ENCODE measurements at places on chromosomes 12 and 14.

DNA sequence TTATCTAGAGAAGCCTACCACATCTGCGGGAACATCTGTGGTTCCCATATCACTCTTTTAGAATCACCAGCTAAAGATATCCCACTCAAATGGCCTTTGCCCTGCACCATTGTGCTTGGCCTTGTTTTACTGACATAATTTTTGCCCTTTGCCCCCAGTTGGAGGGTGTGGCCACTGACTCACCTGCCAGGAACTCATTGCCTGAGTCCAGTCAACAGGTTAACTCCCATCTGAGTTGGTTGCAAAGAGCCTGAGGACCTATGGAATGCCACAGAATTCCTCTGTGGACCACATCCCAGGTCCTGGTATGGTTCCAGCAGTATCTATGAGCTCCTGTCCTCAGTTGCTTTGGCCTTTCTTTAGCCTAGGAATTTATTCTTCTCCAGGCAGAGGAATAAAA, 55.7 kb upstream of the PTGR2 start:
- no peak for DNase-seq

DNA sequence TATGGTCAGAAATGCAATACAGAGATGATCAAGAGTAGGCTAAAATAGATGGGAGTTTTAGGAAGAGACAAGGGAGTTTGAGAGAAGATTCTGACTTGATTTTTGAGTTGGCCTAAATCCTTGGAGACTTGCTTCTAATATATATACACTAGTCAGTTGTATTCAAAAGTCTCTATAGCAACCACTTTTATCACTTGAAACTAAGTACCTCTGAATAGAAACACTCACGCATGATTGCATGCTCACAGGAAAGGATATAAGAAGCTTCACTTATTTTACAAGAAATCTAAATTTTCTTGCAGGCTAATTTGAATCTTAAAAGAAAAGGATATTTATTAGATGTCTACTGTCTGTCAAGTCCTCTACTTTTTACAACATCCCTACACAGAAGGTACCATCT, 316.8 kb downstream of the SNAPC1 start:
- DNase-seq: no peak

DNA sequence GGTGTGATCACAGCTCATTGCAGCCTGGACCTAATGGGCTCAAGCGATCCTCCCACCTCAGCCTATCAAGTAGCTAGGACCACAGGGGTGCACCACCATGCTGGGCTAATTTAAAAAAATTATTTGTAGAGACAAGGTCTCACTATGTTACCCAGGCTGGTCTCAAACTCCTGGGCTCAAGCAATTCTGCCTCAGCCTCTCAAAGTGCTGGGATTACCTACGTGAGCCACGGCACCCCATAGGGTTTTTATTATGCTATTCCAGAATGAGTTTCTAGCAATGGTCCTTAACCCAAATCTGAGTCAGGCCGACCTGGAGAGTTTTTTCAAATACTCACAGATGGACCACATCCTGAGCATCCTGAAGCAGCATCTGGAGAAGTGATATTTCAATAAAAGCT, 159.8 kb downstream of the CPNE8 start:
- no peak for DNase-seq

- DNase-seq: no peak
These were observed 237.3 kb downstream of the CACNA1C start for GRCh38 chr12:2290091-2290490.

GRCh38 chr14:84555493-84555892, 974.5 kb upstream of the FLRT2 start:
- DNase-seq: no peak

DNA sequence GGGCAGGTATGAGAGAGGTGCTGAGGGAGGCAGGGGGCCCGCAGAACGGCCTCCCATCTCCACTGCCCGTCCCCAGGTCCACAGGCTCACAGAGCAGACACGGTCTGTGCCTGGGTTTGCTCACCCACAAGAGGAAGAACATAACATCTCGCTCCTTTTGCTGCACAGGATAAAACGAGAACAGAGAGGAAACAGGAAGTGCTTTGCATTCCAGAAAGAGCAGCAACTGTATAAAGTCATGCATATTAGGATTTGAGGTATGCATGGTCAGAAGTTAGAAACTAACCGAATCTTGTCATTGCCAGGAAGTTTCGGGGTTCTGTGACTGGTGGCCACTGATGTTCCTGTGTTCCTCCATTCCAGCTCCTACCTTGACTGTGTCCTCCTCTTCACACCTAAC, 25.0 kb downstream of the NTF3 start:
- DNase-seq: no peak

- DNase-seq: no peak
These were observed 580.9 kb downstream of the DIO2 start for GRCh38 chr14:79630288-79630960.

GRCh38 chr12:99984271-99985128, at the start of gene ANKS1B:
ANKS1B (minus strand) TSS chr12:99984936; CDS start chr12:99984237, 699 bp downstream.
- peak; percentile 51 for DNase-seq

DNA sequence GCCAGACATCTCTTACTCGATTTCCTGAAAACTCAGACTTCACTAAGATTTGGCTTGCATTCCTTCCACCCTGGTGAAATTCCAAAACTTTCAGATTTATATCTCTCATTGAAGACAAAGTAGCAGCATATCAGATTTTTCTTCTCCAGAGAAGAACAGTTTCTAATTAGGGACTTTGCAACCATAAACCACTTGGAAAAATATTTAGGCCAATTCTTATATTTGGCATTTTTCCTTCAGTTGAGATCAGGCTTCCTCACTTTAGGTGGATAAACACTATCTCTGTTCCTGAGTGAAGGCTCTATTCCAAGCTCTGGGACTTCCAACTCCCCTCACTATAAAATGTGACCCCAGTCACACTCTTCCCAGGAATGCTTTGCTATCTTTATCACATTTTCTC, 1434.3 kb upstream of the FLRT2 start:
- no peak for DNase-seq

DNA sequence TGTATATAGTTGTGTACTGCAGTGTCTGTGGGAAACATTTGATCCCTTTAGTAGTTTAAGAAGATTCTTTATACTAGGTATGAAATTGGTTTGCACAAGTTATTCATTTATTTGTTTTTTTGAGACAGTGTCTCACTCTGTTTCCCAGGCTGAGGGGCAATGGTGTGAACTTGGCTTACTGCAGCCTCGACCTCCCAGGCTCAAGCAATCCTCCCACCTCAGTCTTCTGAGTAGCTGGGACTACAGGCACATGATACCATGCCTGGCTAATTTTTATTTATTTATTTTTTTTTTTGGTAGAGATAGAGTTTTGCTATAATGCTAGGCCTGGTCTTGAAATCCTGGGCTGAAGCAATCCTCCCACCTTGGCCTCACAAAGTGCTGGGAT, 209.4 kb downstream of the RASSF9 start:
- no peak for DNase-seq

DNA sequence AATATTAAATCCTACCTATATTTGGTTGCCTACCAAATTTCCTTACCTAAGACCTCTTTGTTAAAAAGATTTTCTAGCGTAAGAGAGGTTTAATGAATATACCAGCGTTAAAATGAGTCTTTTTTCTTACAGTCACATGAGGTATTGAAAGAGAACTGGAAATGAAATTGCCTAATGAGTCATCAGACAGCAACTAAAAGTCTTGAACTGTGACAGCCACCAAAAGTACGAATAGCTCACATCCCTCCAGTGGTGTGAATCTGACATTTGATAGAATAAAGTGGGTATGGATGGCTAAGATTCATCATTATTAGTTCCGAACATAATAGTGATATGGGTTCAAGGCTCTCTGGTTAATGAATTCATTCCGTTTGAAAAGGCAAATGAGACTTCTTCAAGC, 1297.3 kb downstream of the AACS start:
- no peak for DNase-seq

DNA sequence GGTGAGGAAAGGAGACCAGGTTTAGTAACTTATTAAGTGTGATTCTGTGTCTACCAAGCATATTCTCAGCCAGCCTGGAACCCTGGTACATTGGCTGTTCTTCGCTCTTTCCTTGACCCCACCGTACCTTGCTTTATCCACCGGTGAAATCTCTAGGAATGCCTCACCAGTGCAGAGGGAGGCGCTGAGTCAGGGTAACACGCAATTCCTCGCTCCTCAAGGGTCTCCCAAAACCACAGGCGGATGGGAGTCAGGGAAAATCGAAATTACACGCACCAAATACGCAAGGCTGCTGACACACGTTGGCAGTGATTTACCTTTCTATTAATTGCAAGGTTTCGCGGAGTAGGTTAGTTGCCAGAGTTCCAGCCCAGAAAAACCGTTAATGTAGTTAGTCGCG, 845 bp downstream of the L3HYPDH start:
- no peak for DNase-seq

DNA sequence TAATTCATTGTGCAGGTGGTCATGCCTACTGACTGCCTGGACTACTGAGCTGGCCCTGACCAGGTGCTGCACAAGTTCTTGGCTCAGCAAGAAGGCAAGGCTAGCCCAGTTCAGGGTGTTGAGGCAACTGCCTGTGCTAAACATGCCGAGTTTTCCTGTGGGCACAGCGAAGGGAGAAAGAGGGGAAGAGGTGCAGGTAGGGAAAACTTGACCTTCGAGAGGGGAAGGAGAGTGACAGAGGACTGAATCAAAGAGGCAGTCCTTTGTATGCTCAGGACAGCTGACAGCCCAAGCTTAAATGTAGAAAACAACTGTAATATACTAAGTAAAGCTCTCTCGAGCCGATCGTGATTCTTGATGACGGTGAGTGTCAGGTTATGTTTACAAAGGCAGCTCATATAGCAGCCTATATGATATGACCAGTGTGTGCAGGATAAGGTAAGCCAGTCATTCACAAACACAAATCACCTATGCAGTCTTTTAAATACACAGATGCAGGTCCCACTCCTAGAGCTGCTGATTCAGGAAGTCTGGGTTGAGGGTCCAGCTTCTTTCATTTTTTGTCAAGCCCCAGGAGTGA, 2.6 kb downstream of the IRAK3 start:
- no peak for DNase-seq

GRCh38 chr14:91029456-91030217, 30.8 kb downstream of the RPS6KA5 start:
- DNase-seq: no peak

- no peak for DNase-seq
These were observed 19.1 kb upstream of the DNAH10 start for GRCh38 chr12:123743002-123743401.

- no peak for DNase-seq
These were observed 21.4 kb upstream of the TMEM106C start for GRCh38 chr12:47941871-47942613.

DNA sequence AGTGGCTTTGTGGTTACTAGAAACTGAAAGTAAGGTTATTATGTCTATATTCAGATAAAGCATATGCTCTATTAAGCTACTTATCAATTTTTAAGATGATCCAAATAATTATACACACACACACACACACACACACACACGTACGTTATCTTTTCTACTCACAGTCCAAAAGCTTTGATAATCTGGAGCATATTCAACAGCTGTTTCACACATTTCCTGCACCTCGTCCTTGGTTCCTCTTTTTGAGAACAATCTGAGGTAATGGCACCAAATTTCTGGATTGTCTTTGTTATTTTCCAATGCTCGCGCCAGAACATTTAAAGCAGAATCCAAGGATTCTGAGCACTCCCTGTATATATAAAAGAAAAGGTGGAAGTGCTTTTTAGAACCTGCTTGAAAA, 37.5 kb downstream of the ZFC3H1 start:
- DNase-seq: no peak

GRCh38 chr12:81010641-81011040, 67.2 kb upstream of the ACSS3 start:
- no peak for DNase-seq

DNA sequence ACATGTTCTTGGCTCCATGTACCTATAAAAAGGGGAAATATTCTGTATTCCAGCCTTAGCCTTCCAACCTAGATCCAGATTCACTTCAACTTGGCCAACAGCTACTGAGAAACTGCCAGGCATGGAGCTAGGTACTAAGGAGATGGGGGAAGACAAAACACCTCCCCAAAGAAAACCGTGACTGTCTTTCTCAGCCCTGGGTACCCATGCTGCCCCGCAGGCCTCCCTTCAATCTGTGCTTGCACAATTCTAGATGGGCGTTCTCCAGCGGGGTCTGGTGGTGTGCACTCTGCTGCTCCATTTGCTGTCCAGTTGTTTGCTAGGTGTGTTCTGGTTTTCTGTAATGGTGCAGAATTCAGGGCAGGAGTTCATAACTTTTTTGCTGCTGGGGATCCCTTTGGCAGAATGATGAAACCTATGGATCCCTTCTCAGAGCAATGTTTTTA, 817 bp upstream of the KRT4 start:
- DNase-seq: no peak

DNA sequence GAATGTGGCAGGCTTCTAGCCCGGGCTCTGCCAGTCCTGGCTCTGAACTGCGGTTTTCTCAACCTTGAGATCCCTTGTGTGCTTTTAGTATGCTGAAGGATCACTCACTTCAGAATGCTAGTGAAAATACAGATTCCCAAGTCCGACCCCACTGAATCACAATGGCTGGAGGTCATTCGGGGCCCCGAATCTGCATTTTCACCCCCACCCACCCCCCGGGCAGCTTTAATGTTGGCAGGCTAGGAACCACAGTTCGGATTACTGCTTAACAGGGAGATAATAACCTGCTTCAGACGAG, 573 bp upstream of the SUSD6 start:
- DNase-seq: no peak

DNA sequence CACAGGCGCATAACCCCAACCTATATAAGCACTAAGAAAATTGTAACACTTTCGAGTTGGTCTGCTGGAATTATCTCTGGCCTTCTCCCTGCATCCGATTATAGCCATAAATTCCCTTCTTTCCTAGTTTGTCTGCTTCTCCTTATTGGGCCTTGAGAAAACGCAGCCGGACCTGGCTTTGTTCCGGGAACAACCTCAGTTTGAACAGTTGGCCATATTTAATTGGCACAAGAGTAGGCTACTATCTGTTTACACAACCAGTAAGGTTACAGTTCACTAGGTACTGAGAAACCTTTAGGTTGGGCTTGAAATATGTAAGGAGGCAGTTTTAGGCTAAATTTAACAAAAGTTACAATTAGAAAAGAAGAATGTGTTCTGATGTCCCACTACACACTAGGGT, 176.1 kb downstream of the IPO8 start:
- DNase-seq: no peak

- DNase-seq: no peak
These were observed 22.4 kb downstream of the SLCO1B3 start for GRCh38 chr12:20832911-20833310.

DNA sequence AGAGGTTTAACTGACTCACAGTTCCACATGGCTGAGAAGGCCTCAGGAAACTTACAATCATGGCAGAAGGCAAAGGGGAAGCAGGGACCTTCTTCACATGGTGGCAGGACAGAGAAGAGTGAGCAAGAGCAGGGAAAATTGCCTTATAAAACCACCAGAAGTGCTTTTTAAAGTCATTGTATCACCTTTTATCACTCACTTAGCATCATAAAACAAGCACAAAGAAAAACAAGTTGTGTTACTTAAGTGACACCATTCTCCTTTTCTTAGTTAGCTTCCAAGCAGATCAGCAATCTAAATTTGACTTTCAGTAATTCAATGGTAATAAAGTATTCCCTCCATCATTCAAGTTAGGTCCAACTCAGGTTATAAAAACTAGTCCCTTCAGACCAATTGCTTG, 28.5 kb downstream of the OSBPL8 start:
- DNase-seq: no peak

Data from NCI-H1436 treated with DMSO at 0.1 percent for 48 hours (cell line).